ENCODE measurements at places on chromosomes 11 and 22.

DNA sequence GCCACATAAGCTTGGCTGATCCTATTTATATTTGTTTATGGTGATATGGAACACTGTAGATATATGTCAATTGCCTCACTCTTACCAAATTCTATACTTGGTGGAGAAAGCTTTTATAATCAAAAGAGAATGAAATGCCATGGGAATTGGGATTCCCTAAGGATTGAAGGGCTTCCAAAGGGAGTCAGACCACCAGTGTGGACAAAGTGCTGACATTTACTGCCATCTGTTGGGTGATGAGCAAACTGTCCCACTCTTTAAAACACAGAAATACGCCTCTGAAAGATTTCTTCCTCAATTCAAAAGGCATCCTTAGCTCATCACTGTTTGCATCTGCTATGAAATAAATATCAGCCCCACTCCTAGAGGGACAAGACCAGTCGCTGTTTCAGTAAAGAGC, 7.1 kb downstream of the SLC1A2 start:
- DNase-seq, result no peak

- DNase-seq, result no peak
Observed at GRCh38 chr22:44855855-44856254, 103.5 kb downstream of the ARHGAP8 start.

DNA sequence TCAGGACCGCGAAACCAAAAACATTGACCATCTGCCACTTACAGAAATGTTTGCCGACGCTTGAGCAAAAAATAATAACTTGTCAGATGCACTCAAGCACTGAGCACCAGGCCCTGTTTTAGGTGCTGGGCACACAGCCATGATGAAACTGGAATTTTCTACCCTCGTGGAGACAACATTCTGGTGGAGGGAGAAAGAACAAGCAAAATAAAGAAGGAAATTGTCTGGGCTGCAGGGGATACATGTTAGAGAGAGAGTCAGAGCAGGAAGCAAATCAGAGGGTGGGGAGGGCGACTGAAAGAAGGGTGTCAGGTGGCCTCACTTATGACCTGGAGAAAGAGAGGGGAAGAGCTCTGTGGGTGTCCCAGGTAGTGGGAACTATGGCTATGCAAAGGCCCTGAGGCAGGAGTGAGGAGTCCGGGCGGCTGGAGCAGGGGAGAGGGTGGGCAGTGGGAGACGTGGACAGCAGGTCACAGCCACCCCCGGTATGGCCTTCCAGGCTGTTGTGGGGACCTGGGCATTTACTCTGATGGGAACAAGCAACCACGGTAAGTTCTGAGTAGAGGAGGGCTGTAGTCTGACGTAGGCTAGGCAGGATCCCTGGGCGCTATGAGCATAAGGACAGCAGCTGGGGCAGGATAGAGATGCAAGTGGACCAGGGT, 78.8 kb downstream of the MYEOV start:
- DNase-seq, result no peak

DNA sequence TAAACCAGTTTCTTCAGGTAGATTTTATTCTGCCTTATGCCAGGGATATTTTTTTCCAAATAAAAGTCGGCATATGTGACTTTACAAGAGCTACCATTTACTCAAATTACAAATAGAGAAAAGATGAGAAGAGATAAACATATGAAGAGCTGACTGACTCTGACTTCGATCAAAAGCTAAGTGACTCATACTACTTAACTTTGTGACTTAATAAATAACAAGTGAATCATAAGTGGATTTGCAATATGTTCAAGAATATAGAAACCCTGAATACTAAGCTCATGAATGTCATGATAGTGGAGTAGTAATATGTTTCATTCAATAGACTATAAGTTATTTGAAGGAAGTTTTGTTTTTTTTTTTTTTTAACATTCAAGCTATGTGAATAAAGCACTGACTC, 130.5 kb upstream of the ANO3 start:
- no peak for DNase-seq

DNA sequence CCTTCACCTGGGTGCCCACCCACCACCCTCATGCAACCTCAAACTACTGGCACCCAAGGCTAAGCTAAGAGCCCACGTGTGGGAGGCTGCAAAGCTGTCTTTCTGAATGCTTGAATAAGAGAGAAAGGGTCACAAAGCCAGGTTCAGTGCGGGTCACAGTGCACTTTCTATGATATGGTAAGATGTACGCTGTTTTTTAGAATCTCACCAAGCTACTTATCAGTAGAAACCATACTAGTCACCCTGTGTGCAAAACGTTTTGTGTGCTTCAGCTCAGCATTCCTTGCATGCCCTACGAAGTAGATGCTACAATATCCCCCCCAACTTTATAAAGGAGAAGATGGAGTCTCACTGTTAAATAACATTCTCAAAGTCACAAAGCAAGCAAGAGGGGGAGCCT, 14.9 kb downstream of the P2RX3 start:
- DNase-seq, result no peak

DNA sequence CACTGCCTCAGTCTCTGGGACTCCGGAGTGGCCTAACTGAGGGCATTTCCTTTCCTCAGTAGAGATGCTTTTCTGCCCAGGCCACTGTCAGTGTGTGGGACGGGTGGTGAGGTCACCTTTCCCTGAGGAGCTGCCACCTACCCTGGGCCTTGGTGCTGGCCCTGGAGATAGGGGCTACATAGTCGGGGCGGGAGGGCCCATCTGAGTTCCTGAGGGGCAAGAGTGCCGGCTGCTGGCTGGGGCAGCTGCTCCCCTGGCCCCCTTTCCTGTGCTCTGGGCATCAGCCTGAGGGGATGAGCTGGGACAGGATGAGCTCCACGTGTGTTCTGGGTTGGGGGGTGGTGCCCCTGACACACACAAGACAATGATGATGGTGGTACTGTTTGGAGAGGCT, 5.4 kb downstream of the KCNC1 start:
- DNase-seq, result no peak

DNA sequence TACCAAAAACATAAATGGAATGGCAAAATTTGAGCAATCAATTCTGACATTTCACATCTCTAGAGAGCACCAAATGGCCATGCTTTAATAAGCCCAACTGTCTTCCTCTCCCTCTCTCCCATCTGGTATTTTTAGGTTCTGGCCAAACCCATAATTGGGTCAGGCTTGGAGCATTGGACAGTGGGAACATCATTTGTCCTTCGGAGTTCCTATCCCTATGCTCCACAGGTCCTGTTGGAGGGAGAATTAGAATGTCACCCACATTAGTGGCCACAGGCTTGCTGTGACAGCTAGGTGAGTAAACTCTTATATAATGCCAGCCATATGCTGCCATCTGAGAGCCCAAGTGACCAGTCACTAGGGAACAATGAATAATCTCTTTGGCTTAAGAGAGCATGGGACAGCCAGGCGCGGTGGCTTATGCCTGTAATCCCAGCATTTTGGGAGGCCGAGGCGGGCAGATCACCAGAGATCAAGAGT, 251.0 kb upstream of the CCDC90B start:
- DNase-seq, result no peak

DNA sequence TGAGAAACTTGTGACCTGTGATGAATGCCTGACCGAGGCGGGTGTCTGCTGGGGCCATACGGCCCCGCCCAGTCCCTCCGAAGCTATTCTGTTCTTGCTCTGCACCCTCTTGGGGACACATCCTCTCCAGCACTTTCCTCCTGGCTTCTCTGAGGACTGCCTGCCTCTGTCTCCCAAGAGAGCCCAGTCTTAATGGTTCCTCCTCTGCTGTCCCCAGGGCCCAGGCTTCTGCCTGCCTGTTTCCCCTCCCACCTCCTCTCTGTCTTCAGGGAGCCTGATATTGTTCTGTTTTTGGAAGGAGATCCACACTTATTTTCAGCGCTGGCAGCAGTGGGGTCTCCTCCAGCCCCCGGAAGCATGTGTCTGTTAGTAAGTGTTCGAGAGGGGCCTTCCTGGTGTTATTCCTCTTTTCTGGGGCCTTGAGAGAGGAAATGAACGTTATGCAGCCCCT, 18.7 kb downstream of the SYNGR1 start:
- no peak for DNase-seq

- no peak for DNase-seq
Observed at GRCh38 chr11:86760577-86760976, 39.8 kb upstream of the PRSS23 start.

- no peak for DNase-seq
Observed at GRCh38 chr11:118870396-118871343, 13.0 kb upstream of the CXCR5 start.

- DNase-seq, result no peak
Observed at GRCh38 chr11:38547462-38547861, 1949.4 kb upstream of the RAG2 start.

- DNase-seq, result no peak
Observed at GRCh38 chr22:20089226-20089976, 9.4 kb downstream of the DGCR8 start.

DNA sequence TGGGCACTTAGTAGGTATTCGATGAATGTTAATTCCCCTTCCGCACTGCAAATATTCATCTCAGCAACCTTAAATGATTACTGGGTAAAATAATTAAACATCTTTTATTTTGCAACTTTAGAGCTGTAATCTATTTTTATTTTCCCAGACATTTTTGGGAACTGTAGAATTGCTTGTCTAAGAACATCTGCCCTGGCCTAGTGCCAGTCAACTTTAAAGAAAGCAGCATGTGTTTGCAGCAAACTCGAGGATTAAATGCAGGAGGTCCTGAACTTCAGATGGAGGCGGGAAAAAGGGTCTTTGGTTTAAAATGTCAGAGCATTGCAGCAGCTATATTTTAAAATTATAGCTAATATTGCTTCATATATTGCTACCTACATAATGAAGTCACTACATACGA, 190.0 kb downstream of the PGR start:
- DNase-seq, result no peak

- no peak for DNase-seq
Observed at GRCh38 chr11:8167796-8168195, 1.0 kb downstream of the RIC3 start.

- DNase-seq, result no peak
Observed at GRCh38 chr11:107384144-107384852, 73.3 kb downstream of the CWF19L2 start.

- no peak for DNase-seq
Observed at GRCh38 chr11:83335446-83336070, 49.4 kb upstream of the CCDC90B start.

DNA sequence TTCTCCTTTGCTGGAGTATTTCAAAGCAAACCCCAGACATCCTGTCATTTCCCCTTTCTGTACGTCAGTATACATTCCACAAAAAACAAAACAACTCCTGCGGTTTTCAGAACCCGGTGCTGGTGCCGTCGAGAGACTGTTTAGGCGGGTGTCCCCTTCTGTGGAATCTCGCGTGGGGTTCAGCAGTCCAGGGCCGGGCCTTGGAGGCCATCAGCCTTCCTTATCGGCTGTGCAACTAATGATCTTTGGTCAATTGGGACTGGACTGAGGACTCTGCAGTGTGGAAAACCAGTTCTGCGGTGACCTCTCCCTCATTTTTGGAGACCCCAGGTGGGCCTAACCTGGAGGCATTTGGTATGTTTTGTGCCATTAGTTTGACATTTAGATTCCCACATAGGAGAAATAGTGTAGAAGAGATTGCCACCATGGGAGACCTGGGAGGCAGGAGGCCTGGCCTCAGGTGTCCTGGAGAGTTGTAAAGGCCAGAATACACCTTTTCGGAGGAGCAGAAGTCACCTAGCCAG, 84.4 kb downstream of the TBC1D22A start:
- no peak for DNase-seq

- no peak for DNase-seq
Observed at GRCh38 chr22:46065691-46066454, 84.5 kb upstream of the PPARA start.

DNA sequence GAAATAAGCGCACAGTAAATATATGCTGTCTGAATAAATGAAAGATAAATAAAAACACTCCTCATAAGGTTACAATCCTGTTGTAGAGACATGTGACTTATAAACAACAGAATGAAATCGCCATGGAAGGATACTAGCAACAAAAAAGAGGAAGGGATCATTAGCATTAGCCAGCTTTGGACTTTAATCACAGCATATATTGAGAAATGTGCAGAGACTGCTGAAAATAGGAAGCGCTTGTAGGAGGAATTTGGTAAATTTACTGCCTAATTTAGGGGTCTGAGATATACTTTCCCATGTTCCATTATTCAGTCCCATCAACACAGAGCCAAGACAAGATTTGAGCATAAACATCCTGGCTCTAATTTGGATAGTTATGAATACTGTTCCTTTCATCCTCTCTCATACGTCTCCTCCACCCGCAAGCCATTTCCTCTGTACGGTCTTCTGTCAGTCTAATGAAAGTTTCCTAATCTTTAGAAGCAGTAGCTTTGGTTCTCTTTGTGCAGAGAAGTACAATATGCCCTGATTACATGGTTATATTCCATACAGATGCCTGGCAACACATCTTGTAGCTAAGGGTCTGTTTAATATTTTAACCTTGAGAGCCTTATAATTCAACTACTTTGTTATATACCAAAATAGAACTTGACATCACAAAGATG, 37.1 kb upstream of the AKIP1 start:
- DNase-seq, result no peak

DNA sequence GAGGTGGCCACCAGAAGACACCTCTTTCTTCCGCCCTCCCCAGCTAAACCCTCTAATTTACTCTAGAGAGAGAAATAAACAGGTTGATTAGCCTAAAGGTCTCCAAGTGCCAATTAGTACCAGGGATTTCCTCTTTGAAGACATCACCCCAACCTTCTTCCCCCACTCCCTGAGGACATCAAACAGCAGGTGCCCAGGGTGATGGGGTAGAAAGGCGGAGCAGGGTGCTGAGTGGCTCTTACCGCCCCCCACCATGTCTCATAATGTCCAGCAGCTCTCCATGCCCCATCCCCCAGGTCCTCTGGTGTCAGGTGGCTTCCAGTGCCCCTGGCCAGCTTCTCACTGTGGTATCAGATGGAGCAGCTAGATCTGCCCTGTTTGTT, 5.3 kb upstream of the GNAZ start:
- no peak for DNase-seq

DNA sequence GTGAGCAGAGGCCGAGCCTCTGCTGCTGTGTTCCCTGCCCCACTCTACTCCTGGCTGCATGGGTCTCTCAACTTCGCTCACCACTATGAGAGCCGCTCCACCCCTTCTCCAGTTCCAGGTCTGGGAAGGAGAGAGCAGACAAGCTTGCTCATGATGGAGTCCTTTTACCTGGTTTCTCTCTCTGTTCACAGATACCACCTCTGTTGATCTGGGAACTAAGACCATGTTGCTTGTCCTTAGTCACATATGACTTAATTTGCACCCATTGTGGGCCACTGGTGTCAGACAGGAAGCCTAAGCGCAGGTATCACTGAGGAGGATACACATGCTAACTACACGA, 26.8 kb downstream of the MCM5 start:
- DNase-seq, result no peak

DNA sequence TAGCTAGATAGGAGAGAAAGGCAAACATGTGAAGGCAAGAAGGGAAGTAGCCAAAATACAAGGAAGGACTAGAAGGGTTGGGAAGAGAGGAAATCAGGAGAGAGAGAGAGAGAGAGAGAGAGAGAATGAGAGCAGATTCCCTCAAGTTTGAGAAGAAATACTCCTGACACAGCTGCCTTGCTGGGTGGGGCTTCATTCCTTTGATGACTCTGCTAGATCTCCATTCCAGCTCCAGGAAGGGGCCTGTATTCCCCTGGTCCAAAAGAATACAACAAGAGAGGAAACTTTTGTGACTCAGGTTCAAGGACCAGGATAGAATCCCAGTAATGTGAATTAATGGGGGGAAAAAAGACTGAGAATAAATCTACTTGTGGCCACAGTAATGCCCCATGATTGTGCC, 62.9 kb upstream of the SPON1 start:
- no peak for DNase-seq

GRCh38 chr11:3840870-3841425, at the start of gene RHOG:
Gene RHOG, minus strand, starts transcription at chr11:3840959. Its CDS starts 12,821 bp downstream, at chr11:3828138.
- peak; percentile 75 for DNase-seq

- peak; percentile 48 for DNase-seq
Observed at GRCh38 chr22:45553351-45554039, 50.8 kb downstream of the FBLN1 start.

- no peak for DNase-seq
Observed at GRCh38 chr11:108027057-108027456, 18.4 kb downstream of the CUL5 start.

Data from stimulated activated naive CD8-positive, alpha-beta T cell treated with anti-CD3 and anti-CD28 coated beads, Interleukin-15, amount 100 ng/mL, for 72 hours (primary cell).